T-helper 1 cell (primary cell): ENCODE measurements at places on chromosomes 13 and 19.

GRCh38 chr19:31334101-31334848 lies 15.0 kb downstream of the TSHZ3 start:
- DNase-seq = no peak

GRCh38 chr13:45595965-45596364 lies 19.6 kb downstream of the ERICH6B start:
- no peak for DNase-seq

- DNase-seq = no peak
Observed at GRCh38 chr19:47065242-47065641, 16.8 kb upstream of the TMEM160 start.

DNA sequence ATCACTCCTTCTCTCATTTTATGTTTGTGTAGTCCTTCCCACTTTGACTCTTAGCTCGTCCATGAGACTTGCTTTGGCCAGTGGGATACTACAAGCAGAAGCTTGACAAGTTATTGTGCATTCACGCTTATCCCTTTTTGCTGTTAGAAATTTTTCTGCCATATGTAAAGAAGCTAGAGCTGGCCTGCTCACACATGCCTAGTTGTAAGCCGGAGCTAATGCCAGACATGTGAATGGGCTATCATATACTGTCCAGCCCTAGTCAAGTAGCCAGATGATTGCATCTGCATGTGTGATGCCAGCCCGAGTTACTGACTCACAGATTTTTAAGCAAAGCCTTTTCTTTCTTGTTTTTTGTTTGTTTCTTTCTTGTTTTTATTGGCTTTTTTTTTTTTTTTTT lies 460.7 kb downstream of the TDRD3 start:
- no peak for DNase-seq

- no peak for DNase-seq
Observed at GRCh38 chr13:21849323-21849722, 178.4 kb downstream of the FGF9 start.

DNA sequence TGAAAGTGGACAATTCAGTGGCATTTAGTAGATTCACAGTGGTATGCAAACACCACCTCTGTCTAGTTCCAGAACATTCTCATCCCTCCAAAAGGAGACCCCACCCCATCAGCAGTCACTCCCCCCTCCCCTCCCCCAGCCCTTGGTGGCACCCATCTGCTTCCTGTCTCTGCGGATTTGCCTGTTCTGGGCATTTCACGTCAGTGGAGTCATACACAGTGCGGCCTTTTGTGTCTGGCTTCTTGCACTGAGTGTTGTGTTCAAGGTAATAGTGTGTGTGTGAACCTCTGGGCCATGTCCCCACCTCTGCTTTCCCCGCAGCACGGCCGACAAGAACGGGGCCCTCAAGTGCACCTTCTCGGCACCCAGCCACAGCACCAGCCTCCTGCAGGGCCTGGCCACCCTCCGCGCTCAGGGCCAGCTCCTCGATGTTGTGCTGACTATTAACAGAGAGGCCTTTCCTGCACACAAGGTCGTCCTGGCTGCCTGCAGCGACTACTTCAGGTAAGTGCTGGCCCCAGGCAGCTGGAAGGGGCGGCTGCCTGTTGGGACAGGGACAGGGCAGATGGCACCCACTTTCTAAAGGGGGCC lies 19.4 kb upstream of the CRTC1 start:
- DNase-seq = no peak

GRCh38 chr13:27851096-27851850 lies 59.0 kb downstream of the GSX1 start:
- DNase-seq = no peak

- DNase-seq = no peak
Observed at GRCh38 chr19:32313569-32314265, 31.7 kb upstream of the ZNF507 start.

- no peak for DNase-seq
Observed at GRCh38 chr19:756821-757688, 6.1 kb downstream of the MISP start.

DNA sequence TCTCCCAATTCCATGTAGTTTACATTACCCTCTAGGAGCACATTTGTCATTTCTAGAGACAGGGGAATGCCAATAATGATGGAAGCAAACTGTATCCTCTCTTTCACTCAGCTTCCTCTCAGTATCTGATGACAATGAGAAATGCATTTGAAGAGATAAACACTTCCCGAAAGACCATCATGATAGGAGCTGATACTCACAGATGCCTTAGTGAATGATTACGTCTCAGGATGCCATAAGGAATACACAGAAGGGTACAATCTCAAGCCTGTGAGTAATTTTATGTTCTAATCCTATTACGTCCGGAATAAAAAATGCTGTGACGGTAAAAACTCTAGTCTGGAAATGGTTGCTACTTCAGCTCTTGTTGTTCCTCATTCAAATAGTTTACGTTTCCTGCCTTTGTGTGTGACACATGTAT lies 663.8 kb upstream of the MIR17HG start:
- no peak for DNase-seq

- no peak for DNase-seq
Observed at GRCh38 chr13:48252176-48252575, 19.2 kb downstream of the ITM2B start.

DNA sequence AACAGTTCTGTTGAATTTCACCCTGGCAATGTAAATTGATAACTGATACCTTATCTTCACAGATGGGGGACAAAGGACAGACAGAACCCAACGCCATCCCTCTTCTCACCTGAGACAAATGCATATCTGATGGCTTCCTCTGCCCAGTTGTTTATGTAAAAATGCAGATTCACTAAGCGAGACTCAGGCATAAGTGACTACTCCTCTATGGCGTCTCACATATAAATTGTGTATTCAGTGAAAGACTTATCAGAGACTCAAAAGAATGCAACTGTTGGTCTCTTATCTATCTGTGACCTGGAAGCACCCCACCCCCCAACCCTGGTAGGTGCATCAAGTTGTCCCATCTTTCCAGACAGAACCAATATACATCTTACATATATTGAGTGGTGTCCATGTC lies 13.3 kb upstream of the CALM3 start:
- DNase-seq = no peak

- no peak for DNase-seq
Observed at GRCh38 chr19:10567656-10568055, 1.1 kb downstream of the CDKN2D start.

- no peak for DNase-seq
Observed at GRCh38 chr13:65336087-65336749, 1893.9 kb downstream of the PCDH9 start.

- no peak for DNase-seq
Observed at GRCh38 chr19:14091813-14092462, 1.4 kb upstream of the SAMD1 start.

DNA sequence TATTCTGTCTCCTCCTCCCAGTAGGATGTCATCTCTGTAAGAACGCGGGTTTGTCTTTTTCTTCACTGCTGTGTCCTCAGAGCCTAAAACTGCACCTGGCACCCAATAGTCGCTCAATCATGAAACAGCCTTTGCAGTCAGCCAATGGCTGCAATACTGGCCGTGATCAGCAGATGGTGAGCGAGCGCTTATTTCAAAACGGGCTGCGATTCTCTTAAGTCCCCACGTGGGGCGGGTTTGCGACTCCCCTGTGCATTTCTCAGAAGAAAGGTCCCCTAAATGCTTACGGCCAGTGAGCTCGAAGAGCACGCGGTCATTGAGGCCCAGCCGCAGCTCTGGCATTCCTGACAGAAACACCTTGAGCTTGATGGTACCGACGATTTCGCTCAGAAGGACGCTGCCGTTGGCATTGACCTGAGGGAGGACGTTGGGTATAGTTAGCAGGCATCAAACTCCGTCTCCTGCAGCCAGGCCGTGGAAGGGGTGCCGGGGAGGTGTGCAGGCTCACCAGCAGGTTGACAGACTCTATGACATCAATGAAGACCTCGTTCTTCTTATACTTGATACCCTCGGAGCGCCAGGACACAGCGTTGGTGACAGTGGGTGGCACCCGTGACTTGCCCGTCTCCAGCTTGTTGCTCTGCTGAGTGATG lies 6.0 kb downstream of the AP1M2 start:
- peak; percentile 86 for DNase-seq

- no peak for DNase-seq
Observed at GRCh38 chr13:44848920-44849676, 140.2 kb downstream of the NUFIP1 start.

DNA sequence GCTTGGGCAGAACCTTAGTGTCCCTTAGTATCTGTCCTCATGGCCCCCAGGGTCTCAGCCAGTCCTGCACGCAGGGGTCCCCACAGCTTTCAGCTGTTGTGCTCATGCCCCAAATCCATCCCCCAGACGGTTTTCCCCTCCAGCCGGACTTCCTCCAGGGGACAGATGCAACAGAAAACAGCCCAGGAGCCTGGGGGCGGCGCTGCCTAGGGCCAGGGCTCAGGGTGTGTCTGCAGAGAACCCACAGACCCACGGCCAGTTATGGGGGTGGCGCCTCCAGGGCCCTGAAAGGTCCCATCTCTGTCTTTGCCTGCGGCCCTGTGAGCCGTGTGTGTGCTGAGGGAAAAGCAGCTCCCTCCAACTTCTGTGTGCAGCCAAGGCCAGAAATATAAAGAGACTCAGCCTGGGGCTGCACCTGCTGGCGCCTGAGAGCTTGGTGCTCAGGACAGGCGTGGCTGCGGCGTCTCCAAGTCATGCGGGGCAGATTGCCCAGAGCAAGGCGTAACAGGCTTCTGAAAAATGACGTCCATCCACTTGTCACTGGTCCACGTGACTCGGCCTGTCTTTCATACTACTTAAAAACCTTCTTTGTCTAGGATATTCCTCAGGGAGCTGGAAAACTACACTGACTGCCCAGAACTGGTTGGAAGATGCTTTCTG lies 22.1 kb upstream of the F7 start:
- DNase-seq = no peak

DNA sequence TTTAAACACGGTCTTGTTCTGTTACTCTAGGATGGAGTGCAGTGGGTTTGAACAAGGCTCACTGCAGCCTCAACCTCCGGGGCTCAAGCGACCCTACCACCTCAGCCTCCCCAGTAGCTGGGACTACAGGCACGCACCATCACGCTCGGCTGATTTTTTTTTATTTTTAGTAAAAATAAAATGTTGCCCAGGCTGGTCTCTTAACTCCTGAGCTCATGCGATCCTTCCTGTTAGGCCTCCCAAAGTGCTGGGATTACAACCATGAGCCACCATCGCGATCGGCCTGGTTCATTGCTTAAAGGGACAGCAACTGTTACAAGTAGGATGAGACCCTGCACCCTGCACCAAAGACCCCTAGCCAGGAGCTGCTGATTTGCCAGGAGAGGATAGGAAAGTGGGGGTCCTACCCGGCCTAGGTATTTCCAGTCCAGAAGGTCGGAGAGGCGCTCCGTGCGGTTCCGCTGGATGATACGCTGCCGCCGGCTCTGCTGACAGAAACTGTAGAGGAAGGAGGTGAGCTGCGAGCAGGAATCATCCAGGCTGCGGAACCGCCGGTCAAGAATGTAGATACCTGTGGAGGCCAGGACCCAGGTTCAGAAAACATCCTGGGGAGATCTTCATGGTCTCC lies 5.1 kb downstream of the FTL start:
- no peak for DNase-seq
